ENCODE measurements at places on chromosomes 3 and 15.

GRCh38 chr3:170465955-170466354 is 47.3 kb downstream of the CLDN11 start:
- no peak for DNase-seq

GRCh38 chr3:140883428-140884040 is 58.1 kb upstream of the SLC25A36 start:
- DNase-seq: no peak

- DNase-seq: no peak
These were observed 1.2 kb upstream of the DAZL start for GRCh38 chr3:16606398-16606797.

DNA sequence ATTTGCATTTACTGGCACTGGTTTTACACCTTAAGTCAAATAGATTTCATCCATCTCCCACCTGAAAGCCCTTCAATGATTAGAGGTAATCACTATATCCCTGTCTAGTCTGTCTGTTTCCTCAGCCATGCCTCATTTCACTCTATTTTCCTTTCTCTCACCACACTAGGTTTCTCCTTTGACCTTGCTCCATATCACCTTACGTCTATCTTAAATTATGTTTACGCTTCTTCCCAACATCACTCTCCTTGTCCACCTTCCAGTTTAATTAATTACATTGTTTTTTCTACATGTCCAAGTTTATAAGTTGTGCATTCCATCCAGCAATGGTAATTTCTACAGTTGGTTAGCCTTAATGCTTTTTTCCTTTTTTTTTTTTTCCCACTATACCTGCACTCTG is 396.7 kb upstream of the PDZRN3 start:
- no peak for DNase-seq

DNA sequence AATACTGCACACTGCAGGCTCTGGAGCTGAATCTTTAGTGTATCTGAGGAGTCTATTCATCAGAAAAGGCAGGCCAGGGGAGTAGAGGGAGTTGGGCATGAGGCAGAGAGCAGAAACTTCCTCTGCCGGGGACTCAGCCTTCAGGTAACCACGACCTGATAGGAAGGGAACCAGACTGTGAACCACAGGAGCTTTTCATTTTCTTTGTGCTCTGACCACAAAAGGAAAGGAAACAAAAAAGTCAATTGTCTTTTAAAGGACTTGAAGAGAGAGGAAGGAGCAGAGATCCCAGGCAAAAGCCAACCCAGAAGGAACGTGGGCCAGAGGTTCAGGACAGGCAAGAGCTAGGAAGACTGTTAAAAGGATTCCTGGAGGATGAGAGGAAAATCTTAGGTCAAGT is 573.3 kb downstream of the EPHB1 start:
- DNase-seq: no peak

DNA sequence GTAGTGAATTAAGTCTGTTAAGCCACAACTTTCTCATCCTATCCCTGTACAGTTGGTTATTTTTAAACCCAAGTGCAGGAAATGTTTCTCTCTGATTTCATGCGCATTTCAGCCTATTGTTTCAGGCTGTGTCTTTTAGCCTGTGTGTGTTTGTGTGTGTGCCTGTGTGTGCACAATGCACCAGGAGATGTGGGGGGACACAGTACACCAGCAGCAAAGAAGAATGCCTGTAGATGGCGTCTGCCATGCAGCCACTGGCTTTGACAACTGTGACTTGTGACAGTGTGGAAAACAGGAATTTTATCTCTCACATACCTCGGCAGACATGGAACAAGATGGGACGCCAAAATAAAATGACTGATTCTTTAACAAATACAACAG is 43.6 kb upstream of the PLXNA1 start:
- no peak for DNase-seq

DNA sequence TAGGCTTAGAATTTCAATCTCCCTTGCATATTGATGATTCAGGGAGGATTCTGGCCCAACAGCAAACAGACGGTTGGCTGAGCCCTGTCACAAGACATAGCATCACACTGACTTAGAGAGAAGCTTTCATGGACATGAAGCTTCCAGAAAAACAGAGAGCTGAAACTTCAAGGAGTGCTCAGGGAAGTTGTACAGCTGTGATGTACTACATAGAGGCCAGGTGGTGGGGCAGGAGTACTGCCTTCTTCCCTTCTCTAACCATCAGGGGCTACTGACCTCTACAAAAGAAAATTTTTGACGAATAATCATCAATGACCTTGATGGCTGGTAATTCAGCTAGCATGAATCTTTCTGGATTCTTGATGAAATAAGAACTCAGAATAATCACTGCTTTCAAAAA is 378.5 kb downstream of the ERC2 start:
- no peak for DNase-seq

Data from umbilical cord (tissue), 2 donors.